ENCODE measurements at places on chromosomes 1 and 21.
A peak's percentile ranks its signal among the peaks of the same experiment; 100 is the strongest.

GRCh38 chr1:6603238-6603914 is 707 bp upstream of the KLHL21 start:
- peak; percentile 60 for DNase-seq

- DNase-seq: no peak
Measured at GRCh38 chr1:200075938-200076546, 48.5 kb downstream of the NR5A2 start.

DNA sequence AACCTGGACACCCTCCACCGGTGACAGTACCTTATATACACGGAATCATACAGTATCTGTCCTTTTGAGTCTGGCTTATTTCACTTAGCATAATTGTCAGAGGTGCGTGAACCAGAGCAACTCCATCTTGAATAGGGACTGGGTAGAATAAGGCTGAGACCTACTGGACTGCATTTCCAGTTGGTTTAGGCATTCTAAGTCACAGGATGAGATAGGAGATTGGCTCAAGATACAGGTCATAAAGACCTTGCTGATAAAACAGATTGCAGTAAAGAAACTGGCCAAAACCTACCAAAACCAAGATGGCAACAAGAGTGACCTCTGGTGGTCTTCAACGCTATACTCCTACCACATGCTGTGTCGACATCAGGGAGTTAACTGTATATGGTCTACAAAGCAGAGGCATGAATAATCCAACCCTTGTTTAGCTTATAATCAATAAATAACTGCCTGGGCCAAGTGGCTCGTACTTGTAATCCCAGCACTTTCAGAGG is 1.4 kb upstream of the FDPS start:
- DNase-seq: no peak

GRCh38 chr21:40331172-40331571 is 463.9 kb downstream of the PCP4 start:
- DNase-seq: no peak

GRCh38 chr1:50183378-50184133 is 74.8 kb downstream of the ELAVL4 start:
- no peak for DNase-seq

DNA sequence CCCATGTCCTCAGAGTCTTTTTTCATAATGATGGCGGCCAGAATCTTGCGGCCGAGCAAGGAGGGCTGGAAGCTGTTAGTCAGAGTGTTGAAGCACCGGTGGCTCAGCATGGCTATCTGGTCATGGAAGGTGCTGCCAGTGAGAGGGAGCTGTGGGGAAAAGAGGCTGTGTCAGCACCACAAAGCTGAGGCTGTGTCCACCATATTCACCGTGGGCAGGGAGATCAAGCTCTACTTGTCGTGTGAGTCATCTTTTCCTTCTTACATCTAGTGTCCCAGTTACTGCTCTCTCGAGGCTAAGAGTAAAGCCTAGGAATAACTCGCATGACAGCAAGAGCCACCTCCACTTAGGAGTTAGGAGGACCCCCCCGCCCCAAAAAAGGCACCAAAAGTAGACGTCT is 18.2 kb downstream of the ADAR start:
- no peak for DNase-seq

DNA sequence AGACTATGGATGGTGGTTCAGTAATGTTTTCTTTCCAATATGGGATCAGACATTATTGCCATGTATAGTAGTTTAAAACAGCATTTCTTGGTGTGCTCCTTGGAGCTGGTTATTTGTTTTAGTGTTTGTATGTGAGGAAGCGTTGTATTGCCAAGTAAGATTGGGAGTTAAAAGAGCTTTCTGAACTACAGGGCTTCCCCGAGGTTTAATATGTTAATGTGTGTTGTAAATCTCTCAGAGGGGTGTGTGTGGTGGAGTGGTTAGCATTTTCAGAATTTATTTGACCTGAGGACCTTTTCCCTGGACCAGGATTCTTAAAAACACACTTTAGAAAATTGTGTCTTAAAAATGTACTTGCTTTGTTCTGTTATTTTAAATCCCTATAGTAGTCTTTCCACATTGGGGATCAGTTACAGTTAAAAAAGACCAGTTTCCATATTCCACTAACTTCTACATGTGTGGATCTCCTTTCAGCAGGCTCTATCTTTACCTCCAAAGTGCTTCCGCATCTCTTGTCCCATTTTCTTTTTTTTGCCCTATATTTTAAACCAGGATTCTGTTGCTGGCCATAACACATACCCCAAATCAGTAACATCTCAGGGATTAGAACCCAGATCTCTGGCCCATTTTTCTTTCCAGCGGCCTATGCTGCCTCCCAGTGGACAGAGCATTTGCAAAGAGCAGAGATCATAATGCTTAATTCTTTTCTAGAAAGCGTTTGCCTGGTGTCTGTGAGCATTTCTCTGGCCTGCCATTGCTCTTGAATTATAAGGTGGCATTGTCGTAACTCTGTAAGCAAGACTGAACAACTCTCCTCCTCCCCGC is 58.6 kb downstream of the PBX1 start:
- DNase-seq: no peak

- DNase-seq: no peak
Measured at GRCh38 chr1:160158031-160158430, 6.6 kb downstream of the ATP1A4 start.

DNA sequence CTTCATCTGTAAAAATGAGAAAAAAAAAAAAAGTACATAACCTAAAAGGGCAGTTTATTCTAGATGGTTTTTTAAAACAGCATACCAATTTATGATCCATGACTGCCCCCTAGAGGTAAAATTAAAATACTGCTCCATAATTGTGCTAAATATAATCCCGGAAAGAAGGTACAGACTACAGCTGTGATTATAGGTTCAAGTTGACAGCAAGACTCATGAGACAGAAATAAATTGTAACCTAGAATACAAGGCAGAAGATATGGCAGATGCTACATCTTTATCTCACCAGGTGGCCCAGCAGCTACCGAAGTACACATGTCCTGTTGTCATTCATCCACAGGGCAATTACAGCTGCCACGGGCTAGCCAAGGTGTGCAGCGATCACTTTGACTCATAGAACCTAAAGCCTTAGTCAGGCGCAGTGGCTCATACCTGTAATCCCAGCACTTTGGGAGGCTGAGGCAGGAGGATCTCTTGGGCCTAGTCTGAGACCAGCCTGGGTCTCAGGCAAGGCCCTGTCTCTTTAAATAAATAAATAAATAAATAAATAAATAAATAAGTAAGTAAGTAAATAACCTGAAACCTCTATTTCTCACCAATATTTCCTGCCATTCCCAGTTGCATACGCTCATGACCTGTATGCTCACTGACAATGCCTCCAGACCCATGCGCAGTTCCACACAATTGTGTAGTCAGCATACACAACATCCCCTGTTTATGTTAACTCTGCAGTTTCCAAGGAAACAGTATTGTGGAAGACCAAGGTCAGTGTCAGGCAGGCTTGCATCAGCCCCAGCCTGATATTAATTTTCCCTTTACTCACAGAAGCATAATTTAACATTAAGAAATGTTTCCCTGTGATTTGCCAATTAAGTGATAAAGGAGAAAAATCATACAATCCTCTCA is 18.3 kb upstream of the PPIE start:
- DNase-seq: no peak

DNA sequence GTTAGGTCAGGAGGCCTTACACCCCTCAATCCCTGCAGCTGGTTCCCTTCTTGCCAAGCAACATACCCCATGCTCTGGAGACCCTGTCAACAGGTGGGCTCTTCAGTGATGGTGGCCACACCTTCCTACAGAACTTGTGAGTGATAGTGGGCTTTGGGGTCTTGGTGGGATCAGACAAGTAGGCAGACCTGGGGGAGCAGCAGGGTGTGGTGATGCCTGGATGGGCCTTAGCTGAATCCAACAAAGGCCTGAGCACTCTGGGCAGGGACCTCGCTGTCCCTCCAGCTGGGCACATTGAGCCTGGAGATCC is 14.9 kb downstream of the FAAH start:
- no peak for DNase-seq

- DNase-seq: no peak
Measured at GRCh38 chr1:208977012-208977411, 606.5 kb upstream of the CAMK1G start.

DNA sequence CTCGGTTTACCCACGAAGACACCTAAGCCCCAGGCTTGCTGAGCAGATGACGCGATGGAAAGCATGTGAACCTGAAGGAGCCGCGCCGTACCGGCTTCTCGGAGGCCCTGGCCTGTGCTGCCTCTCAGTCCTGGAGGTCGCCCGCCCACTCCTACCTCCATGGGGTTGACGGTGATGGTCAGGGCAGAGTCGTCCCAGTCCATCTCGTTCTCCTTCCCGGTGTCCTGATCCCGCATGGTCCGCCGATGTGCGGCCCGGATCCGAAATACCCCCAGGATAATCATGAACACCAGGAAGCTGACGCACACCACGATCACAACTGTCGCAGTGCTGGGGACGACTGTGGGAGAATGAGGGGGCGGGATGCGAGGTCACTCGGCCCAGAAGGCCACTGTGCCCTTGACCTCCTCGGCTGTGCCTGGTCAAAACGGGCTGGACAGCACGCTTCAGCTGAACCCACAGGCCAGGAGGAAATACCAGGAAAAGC is 79.6 kb downstream of the PIK3CD start:
- no peak for DNase-seq

DNA sequence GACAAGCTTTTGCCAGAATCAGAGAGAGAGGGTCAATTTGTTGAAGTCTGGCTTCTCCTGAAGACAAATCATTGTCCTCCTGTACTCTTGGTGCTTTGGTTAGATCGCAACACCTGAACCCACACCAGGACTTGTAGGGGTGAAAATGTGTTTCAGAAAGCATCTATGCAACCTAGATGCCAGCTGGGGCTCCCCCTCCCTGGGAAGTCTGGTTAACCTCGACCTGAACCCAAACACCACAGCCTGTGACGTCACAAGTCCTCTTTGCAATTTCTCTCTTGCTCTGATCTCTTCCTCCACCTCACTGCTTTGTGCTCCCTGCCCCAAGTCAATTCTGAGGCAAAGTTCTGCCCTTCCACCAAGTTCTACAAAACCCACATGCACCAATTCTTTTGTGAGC is 42.8 kb upstream of the USP24 start:
- no peak for DNase-seq

- DNase-seq: no peak
Measured at GRCh38 chr1:169527001-169527400, 41.3 kb upstream of the SLC19A2 start.

- DNase-seq: no peak
Measured at GRCh38 chr1:230280054-230280795, 145.9 kb downstream of the PGBD5 start.

DNA sequence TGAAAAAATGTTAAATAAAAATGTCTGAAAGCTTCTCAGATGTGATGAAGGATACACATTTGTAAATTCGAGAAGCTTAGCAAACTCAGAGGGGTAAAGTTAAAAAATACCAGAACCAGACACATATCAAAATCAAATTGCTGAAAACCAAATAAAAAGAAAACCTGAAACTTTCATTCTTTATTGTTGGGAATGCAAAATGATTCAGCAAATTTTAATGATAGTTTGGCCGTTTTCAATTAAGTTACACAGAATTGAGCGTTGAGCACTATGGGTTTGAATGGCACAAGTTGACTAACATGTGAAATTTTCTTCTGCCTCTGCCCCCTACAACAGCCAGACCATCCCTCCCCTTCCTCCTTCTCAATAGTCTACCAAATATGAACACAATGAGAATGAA is 33.5 kb upstream of the GRIK1 start:
- DNase-seq: no peak

DNA sequence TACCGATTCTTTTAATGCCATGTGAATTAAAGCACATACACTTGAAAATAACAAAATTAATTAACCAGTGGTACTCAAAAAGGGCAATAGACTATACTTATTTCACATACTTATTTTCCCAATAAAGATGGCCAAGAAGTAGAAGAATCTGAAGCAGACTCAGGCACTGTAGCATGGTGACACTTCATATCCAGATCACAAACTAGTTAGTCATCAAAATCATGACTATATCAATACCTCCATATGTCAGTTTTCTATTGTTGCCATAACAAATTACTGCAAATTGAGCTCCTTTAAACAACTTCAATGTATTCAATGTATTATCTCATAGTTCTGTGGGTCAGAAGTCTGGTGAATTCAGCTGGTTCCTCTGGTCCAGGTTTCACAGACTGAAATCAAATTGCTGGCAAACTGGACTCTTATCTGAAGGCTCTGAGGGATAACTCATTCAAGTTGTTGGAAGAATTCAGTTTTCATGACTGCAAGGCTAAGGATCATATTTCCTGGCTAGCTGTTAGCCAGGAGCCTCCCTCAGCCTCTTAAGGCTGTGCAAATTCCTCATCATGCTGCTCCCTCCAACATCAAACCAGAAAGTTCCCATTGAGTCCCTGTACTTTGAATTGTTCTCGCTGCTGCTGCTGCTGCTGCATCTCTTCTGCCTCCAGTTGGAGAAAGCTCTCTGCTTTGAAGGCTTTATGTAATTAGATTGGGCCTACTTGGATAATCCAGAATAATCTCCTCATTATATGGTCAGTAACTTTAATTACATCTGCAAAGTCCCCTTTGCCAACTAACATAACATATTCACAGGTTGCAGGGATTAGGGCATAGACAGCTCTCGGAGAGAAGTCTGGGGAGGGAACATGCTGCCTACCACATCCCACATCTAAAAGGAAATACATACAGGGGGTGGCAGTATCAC is 91.5 kb downstream of the MRPL39 start:
- no peak for DNase-seq

DNA sequence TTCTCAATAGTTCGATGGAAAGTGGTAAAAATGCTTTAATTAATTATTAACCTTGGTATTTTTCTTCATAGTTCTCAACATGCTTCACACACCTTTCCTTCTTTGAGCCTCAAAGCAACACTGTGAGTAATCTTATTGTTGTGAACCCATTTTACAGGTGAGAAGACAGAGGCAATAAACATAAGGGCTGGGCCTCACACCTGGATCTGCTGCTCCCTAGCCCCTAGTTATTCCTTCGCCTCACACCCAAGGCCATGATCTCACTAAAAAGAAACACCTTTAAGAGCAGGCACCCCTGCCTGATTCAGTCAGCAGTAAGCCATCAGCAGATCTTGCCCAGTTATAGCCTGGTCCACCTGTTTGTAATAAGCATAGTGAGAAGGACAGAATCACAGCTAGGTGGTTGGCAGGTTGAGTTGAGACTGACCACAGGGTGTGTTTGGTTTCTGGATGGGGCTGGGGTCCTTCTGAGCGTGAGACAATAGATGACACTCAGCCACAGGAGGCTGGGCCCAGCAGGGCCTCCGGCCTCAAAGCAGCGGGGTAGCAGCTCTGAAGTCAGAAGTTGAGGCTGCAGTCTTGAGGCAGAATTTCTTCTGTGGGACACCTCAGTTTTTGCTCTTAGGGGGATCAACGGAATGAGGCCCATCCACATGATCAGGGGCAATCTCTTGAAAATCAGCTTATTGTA is 203.9 kb downstream of the RHOU start:
- DNase-seq: no peak

GRCh38 chr1:216183007-216183406 is 240.2 kb downstream of the USH2A start:
- peak; percentile 44 for DNase-seq
